NCI-H187 treated with DMSO at 0.1 percent for 48 hours (cell line): ENCODE measurements at places on chromosomes 1 and 21.

DNA sequence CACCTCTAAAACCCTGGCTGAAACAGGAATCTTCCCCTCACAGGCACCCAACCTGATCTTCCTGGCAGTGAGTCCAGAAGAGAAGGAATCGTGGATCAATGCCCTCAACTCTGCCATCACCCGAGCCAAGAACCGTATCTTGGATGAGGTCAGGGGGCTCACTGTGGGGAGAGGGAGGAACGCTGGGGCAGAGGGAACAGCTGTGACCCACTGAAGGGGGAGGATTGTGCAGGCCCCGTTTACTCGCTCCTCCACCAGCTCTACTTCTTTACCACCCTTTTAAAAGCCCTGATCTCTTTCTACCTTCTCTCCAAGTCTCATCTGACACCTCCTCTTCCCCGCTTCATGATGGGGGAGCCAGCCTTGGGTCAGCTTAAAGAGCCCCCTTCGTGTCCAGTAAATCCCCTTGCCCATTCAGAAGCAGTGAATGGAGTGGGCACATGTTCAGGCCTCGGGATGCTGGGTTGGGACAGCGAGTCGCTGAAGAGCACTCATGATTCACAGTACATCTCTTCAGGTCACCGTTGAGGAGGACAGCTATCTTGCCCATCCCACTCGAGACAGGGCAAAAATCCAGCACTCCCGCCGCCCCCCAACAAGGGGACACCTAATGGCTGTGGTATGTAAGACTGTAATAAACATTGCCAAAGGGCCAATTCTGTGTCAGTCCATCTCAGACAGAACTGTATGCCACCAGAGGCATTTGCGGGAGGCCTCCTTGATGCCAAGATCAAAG, 7.3 kb downstream of the PLEKHO1 start:
- no peak for DNase-seq

- DNase-seq: no peak
Observed at GRCh38 chr1:67159233-67159632, 7.0 kb upstream of the IL23R start.

- DNase-seq: no peak
Observed at GRCh38 chr1:51966559-51966958, 23.9 kb downstream of the RAB3B start.

DNA sequence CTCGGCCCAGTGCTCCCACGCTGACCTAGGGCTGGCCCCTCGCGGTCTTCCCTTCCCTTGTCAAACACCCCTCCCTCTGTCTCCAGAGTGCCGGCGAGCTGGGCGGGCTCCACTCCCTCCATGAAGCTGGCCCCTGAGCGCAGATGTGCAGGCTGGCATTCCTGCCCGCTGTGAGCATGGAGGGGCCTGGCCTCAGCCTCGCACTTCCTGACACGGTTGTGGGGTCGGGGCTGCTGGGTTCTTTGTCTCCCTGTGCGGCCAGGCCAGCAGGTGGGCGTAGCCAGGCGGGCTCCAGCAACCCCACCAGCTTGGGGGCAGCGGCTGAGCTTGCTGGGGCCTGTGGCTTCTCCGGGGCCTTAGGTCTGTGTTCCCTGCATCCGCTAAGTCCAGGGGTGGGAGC, 14.2 kb upstream of the PEX10 start:
- DNase-seq: no peak

DNA sequence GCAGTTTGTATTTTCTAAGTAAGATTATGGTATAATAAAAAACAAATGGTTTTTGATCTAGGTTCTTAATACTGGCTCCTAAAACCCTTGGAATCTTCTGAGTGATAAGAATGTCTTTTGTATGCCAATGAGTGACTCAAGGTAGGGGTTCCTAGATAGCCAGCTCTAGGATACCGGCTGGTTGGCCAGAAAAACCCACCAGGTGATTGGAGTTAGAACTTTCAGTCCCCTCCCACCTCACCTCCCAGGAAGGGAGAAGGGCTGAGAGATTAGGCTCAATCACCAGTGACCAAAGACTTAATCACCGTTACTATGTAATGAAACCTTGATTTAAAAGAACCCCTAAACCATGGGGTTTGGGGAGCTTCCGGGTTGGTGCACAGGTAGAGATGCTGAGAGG, 8.7 kb upstream of the BRDT start:
- no peak for DNase-seq

DNA sequence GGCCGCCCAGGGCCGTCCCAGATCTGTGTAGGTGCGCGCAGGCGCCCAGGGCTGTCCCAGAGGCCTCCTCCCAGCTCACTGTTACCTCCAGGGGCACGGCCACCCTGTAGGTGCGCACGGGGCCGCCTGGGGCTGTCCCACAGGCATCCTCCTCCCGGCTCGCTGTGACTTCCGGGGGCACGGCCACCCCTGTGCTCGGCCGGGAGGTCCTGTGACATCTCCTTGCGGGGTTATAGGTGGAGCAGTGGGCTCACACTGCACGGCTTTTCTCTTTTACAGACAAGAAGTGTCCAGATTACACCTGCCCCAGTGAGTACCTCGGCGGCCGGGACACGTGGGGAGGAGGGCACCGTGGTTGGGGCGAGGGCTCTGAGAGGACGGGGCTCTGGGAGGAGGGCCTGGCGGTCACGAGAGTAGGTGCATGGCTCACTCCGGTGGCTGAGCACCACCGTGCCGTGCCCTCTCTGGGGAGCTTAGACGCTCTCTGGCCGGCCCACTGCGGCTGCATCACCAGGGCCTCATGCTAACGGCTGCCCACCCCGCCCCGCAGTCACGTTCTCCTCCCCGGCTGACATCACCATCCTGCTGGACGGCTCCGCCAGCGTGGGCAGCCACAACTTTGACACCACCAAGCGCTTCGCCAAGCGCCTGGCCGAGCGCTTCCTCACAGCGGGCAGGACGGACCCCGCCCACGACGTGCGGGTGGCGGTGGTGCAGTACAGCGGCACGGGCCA, 21.4 kb downstream of the COL6A1 start:
- DNase-seq: no peak

DNA sequence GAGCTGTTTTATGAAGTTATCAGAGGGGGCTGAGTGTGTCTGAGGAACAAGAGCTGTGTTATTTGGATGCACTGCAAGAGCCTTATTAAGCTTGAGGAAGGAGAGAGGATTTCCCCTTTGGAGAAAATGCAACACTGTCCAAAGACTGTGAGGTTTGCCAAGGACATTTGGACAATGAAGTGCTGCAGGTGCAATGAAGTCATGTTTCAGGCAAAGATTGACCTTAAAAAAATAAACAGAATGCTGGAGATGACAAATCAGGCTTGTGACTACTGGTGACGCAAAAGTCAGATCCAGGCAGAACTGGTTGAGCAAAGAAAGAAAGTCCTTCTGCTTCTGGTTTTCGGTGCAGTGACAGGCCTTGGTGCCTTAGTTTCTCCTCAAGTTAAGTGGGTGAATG, 125.2 kb upstream of the KIAA0040 start:
- DNase-seq: no peak

DNA sequence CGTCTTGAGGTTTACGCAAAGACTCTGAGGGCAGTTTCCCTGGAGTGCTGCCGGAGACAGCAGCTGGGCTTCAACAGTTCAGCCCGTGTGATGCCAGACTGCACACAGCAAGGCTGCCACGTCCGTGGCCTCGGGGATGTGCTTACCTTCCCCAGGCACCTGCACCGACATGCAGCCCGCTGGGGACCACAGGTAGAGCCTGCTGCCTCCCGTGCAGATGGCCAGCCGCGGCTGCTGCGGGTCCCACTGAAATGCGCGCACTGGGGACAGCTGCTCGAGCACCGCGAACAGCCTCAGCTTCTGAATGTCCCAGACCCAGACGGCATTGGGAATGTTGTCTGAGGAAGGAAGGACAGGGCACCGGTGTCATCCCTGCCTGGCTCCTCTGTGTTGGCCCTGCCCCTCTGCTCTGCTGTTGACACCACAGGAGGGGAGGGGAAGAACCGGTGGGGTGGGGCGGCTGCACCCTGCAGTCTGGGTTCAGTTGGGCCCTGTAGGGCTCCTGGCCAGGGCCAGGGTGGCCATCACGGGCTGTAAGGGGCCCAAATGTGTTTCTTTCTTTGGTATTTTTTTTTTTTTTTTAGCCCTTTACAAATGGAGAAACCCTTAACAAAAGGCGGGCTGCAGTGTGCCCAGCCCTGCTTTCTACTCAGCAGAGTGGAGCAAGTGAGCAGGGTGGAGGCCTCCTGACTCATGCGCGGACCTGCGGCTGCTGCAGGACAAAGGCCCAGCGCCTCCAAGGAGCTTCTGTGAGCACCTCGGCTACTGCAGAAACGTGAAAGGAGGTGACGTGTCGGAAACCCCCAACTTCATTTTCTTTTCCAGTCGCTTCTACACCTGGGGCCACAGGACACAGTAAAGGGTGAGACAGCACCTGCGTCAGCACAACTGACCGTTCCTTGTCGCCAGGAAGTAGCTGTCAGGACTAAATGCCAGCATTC, 6.8 kb downstream of the TPRG1L start:
- DNase-seq: no peak
